ENCODE measurements at places on chromosomes 6 and 20. TPM values are rescaled to one million over a fixed set of nuclear protein-coding genes. Genes with fewer than 3 reads are reported as not detected.

The OOEP gene
- polyA plus RNA-seq, result not detected

The ARHGAP40 gene
- polyA plus RNA-seq, result not detected

The REM1 gene
- 0.25 TPM for polyA plus RNA-seq

The TFAP2D gene
- not detected for polyA plus RNA-seq

The GPLD1 gene
- polyA plus RNA-seq, result 0.80 TPM

The PRSS16 gene
- polyA plus RNA-seq, result 24.8 TPM

The TMEM14C gene
- polyA plus RNA-seq, result 162 TPM

The TPBG gene
- 24.4 TPM for polyA plus RNA-seq

The BAK1 gene
- polyA plus RNA-seq, result 28.6 TPM

The ULBP3 gene
- not detected for polyA plus RNA-seq

The PPP1R3D gene
- polyA plus RNA-seq, result 8.9 TPM

The NRM gene
- 165 TPM for polyA plus RNA-seq

The SLC22A3 gene
- polyA plus RNA-seq, result 0.85 TPM

The NKAPL gene
- polyA plus RNA-seq, result 1.1 TPM

The FOXQ1 gene
- 0.98 TPM for polyA plus RNA-seq

The SLCO4A1 gene
- 18.2 TPM for polyA plus RNA-seq

The RAET1G gene
- not detected for polyA plus RNA-seq

The KCNQ5 gene
- 2.0 TPM for polyA plus RNA-seq

The PPP1R14C gene
- polyA plus RNA-seq, result 1.8 TPM

The AGPAT1 gene
- 199 TPM for polyA plus RNA-seq

The HUS1B gene
- polyA plus RNA-seq, result not detected

The OLIG3 gene
- not detected for polyA plus RNA-seq

The SLC35D3 gene
- polyA plus RNA-seq, result 6.1 TPM

The DDX39B gene
- 267 TPM for polyA plus RNA-seq

The TRIM31 gene
- polyA plus RNA-seq, result not detected

The EDN1 gene
- polyA plus RNA-seq, result 5.1 TPM

The RNF217 gene
- polyA plus RNA-seq, result 0.41 TPM

The WFDC5 gene
- not detected for polyA plus RNA-seq

The SLC22A2 gene
- polyA plus RNA-seq, result 0.58 TPM

The PSORS1C2 gene
- polyA plus RNA-seq, result not detected

The PHACTR3 gene
- 28.5 TPM for polyA plus RNA-seq

The TNFRSF21 gene
- 28.5 TPM for polyA plus RNA-seq

The SDCBP2 gene
- polyA plus RNA-seq, result 9.5 TPM

The SLC17A2 gene
- not detected for polyA plus RNA-seq

The CPNE5 gene
- 22.9 TPM for polyA plus RNA-seq

The ZC3H12D gene
- polyA plus RNA-seq, result not detected

The CDSN gene
- polyA plus RNA-seq, result not detected

The ELOVL4 gene
- 9.4 TPM for polyA plus RNA-seq

The ZSCAN12 gene
- 4.1 TPM for polyA plus RNA-seq

The AKAP7 gene
- 2.0 TPM for polyA plus RNA-seq

The TNFRSF6B gene
- polyA plus RNA-seq, result 7.1 TPM

The KCNK5 gene
- 0.78 TPM for polyA plus RNA-seq

The CLVS2 gene
- polyA plus RNA-seq, result 0.58 TPM
